ENCODE measurements at places on chromosomes 13 and 19.

- DNase-seq = no peak
These were observed 305.2 kb downstream of the MTUS2 start for GRCh38 chr13:29125191-29125933.

- no peak for DNase-seq
These were observed 84.7 kb downstream of the KDM4B start for GRCh38 chr19:5053661-5054060.

DNA sequence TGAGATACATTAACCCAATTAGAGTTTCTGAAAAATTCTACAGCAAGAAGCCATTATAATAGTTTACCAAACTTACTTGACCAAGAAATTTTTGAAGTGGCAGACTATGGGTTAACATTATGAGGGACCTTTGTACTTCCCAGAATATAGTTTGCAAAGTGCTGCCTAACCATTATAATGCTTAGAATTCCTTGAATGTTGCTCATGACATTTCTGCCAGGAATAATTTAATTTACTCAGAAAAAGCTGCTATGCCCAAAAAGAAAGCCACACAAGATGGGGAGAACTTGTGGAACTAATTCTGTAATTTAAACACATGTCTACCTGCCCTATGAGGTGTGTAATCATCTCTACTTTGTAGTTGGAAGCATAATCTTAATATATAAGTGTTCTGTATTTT is 58.1 kb upstream of the MYCBP2 start:
- DNase-seq = no peak

DNA sequence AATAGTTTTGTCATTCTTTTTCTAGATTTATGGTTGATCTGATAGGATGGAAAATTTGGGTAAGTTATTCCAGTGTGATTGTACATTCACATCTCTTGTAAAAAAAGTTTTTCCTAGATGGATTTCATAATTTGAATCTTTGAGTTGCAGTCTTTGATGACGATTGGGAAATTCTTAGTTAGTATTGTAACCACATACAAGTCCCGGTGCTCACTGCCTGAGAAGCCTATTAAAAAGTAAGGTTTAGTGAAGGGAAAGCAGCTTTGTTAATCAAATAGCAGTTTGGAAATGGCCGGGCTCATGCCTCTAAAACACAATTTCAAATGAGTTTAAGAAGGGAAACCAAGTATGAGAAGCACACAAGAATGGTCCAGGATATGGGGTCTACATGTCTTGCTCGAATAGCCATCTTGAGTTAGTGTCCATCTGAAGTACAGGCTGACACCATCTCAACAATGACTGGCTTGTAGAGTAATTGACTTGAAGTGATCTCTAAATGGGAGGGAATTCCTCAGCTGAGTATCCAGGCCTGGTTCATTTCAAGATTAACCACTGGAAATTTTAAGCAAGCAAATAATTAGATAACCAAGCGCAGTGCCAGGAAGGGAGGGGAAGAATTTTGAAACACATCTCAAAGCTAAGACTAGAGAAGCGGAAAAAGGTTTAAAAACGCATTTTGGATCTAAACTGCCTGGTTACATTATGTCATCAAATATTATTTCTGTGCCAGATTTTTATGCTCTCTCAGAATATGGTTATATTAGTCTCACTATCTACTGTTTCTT is 1145.6 kb upstream of the MIR17HG start:
- no peak for DNase-seq

DNA sequence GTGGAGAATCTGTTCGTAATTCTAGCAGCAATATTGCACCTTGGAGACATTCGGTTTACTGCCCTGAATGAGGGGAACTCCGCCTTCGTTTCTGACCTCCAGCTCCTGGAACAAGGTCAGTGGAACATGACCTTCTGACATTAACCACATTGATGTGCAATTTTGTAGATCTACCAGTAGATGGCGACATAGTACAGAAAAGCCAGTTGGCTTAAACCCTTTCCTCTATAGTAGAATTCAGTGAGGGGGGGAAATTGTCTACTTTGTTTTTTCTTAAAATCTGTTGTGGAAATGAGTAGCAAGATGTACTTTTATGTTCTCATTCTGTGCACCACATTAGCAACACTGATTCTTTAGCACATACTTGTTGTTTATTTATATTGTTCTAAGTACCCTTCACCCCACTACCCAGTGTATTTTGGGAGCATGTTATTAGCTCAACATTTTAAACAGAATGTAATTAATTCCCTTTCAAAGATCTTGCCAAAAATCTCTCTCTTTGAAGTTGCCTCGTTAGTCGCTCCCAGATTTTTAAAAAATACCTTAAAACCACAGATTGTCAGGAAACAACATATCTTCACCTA is 332.2 kb downstream of the MYO16 start:
- peak; percentile 29 for DNase-seq

DNA sequence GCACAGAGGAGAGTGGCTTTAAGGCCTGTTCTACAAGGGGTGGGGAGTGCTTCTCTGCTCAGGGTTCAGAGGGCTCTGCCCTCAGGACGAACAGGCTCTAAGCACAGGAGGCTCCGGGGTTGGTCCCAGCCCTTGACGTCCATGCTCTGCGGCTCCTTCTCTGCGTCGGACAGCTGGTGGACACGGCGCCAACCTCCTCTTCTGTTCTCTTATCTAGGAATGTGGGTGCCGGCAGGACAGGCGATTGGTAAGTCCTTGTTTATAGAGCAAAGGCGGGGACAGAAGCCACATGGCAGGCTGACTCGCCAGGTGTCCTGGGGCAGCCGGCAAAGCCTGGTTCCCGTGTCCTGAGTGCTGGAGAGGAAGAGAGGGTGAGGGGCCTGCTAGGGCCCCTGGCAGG is 8.4 kb upstream of the RPS15 start:
- no peak for DNase-seq

DNA sequence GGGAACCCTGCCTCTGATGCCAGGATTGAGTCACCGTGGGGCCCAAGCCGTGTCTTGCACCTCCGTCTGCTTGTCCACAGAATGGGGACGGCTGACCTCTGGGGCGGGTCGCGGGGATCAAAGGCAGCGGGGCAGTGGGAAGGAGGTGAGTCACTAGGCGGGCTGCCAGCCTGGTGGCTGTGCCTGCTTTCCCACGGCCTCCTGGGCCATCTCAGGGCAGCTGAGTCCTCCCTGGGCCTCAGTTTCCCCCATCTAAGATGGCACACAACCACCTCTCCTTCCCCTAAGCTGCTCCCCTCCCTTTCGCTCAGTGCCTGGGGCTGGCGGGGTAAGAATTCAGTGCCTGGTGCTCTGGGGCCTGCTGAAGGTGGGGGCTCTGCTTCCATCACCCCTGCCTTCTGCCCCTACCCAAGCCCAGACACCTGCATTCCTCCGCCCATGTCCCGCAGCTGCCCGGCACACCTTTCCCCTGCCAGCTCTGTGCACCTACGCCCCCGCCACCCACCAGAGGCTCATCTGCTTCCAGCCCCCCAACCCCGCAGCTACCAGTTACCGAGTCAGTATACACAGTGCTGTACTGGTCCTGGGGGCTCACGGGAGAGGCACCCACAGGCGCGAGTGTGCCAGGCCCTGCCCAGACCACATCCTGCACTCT is 3.5 kb downstream of the MKNK2 start:
- DNase-seq = no peak

- no peak for DNase-seq
These were observed 224.9 kb upstream of the STARD13 start for GRCh38 chr13:33510350-33510970.

DNA sequence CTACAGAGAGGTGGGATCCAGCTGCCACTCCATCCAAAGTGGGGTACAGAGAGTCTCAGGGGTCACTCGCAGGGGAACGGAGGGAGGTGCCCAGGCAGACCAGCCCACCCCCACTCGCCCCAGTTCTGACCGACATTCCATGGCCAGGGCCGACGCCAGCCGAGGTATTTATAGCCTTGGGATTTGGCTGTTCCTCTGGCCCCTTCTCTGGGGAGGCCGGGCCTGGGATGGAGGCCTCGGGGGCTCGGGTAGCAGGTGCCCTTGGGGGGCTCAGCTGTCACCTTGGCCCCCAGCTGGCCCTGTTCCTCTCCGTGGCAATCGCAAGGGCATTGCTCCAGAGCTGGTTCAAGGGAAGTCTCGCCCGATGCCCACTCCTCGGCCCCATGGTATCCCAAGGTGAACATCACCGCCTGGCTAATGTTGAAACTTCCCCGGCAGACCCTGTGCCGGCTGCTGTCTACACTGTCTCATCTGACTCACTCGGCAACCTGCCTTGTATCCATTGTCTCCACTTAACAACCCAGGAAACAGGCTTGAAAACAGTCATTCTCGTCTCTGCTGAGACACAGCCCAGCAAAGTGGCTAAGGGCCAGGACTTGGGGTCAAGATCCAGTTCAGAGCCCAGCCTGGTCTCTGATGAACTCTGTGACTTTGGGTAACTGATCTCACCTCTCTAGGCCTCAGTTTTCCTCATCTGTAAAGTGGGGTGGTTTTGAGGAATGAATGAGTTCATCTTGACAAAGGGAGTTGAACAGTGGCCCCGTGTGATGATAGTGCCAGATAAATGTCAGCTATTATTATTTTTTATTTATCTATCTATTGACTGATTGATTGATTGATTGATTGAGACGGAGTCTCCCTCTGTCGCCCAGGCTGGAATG is 9.7 kb downstream of the PRKACA start:
- DNase-seq = no peak

- no peak for DNase-seq
These were observed 443.9 kb downstream of the FGF9 start for GRCh38 chr13:22114630-22115311.

DNA sequence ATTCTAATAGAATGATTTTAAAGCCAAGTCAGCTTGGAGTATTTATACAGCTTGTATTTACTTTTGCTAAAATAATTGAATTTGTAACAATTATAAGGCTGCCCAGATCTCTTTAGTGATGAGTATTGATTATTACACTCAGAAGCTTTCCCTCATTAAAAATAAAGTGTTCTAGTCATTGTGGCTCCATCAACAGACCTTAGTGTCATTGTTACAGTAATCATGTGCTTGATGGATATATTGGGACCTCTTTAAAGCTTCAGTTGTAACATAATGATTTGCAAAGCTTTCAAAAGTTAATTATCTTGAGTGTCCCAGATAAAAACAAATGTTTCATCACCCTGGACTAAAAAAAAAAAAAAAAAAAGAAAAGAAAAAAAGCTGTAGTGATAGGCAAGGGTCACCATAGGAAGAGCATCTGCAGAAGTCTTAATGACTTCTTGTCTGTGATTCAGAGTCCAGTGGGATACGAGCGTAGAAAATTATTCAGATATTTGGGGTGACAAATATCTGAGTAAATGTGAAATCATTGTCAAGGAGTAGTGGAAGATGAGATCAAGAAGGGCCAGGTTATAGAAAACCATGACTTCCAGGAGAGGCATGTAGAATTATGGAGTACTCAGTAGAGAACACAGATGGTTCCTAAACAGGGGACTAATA is 369.6 kb downstream of the DCT start:
- no peak for DNase-seq

DNA sequence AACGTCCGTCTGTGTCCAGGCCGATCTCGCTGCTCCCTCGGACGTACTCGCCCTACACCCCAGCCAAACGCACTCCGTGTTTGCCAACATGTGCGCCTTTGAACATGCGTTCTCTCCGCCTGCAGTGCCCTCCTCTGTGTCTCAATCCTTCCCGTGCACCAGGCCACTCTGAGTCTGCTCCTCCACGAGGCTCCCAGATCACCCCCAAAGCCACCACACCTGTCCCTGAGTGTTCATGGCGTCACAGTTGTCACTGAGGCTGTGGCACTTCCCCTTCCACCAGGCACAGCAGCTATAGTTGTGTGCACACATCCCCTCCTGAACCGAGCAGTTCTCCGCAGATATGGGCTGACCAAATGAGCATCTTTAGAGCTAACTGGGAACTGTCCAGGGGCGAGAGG is 35.6 kb downstream of the RASA3 start:
- DNase-seq = no peak

DNA sequence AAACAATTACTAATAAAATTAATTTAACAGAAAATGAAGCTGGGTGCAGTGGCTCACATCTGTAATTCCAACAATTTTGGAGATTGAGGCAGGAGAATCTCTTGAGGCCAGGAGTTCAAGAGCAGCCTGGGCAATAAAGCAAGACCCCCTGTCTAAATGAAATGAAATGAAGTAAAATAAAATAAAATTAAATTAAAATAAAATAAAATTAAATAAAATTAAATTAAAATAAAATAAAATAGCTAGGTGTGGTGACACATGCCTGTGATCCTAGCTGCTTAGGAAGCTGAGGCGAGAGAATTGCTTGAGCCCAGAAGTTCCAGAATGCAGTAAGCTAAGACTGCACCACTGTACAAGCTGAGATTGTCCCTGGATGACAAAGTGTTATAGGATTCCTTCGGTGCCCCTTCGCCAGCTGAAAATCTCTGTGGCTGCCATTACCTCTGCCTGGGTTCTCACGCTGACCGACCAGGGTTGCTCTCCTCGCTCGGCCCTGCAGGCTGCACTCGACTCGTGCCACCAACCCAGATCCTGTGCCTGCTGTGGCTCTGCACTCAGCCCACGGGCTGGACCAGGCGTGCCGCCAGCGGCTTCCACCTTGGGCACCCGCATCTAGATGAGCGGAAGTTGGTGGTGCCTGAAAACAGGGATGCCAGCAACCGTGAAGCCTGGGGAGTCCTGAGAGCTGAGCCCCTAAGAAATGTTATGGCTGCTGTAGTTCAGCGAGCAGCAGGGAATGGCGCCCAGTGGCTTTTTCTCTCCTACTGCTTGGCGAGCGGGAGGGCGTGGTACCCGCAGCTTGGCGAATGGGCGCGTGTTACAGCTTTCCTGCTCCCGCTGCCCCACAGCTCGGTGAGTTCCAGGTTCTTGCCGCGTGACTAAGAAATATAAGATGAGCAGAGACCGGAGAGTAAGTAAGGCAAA is 539.2 kb upstream of the PCDH9 start:
- no peak for DNase-seq

GRCh38 chr19:42088471-42089190 is 12.7 kb downstream of the ZNF574 start:
- peak; percentile 34 for DNase-seq

GRCh38 chr19:19368087-19368486 is 37.4 kb upstream of the GATAD2A start:
- DNase-seq = no peak

GRCh38 chr19:24074720-24075454 is 12.1 kb upstream of the ZNF254 start:
- DNase-seq = no peak

- no peak for DNase-seq
These were observed 20.8 kb upstream of the ERCC1 start for GRCh38 chr19:45444318-45445041.
